GM23248 (cell line): ENCODE measurements at places on chromosomes 4 and X. TPM values are rescaled to one million over a fixed set of nuclear protein-coding genes. Genes with fewer than 3 reads are reported as not detected.

Gene ARX
- not detected in 2 replicates for total RNA-seq

Gene DEFB131A
- total RNA-seq: not detected in 2 replicates

GRCh38 chr4:36013206-36013605, 231.1 kb downstream of the ARAP2 start:
- H3K4me1 ChIP-seq: no peaks in the 10 kb centered on the region
- H3K36me3 ChIP-seq: no peaks in the 10 kb centered on the region
- DNase-seq: no peak
- no peak overlapping the region for H3K27ac ChIP-seq
- H3K27me3 ChIP-seq: no peaks in the 10 kb centered on the region

DNA sequence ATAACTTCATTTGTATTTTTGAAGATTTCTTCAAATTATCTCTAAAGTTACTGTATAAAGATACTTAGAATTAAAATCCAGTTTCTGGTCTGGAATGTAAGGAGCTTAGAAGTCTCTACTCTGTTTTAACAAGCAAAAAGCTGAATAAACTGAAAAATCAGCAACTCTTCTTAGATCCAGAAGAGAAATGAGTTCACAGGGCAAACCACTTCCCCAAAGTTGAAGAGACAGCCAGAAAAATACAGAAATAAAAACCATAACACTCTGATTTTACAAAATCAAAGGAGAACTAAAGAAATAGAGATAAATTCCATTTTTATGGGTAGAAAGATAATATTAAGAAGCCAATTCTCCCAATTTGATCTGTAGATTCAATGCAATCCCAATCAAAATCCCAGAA, 1166.8 kb downstream of the ADGRL3 start:
- DNase-seq: no peak
- H3K27me3 ChIP-seq: no peaks in the 10 kb centered on the region
- H3K27ac ChIP-seq: no peak overlapping the region
- no peaks in the 10 kb centered on the region for H3K4me1 ChIP-seq

Gene KLKB1
- not detected in 2 replicates for total RNA-seq

- H3K27ac ChIP-seq: no peak overlapping the region
- no peaks in the 10 kb centered on the region for H3K27me3 ChIP-seq
- no peak overlapping the region for H3K4me3 ChIP-seq
- no peaks in the 10 kb centered on the region for H3K4me1 ChIP-seq
Measured at GRCh38 chr4:177323416-177323815, 13.7 kb downstream of the NEIL3 start.

DNA sequence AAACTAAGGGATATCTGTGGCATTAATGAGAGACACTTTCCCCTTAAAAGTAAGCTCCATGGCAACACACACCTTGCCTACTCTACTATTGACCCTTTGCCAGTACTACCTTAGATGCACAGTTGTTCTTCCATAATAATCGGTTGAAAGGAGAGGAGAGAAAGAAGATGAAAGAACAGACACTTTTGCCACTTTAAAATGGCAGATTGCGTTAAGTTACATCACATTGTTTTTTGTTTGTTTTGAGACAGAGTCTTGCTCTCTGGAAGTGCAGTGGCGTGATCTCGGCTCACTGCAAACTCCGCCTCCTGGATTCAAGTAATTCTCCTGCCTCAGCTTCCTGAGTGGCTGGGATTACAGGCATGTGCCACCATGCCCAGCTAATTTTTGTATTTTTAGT, 239.8 kb downstream of the SCFD2 start:
- H3K4me3 ChIP-seq: no peak overlapping the region
- H3K27ac ChIP-seq: no peak overlapping the region
- peaks cover 8% of the 10 kb centered on the region; the same call in 1 of the 2 replicates for H3K4me1 ChIP-seq

Gene WAS
- total RNA-seq: not detected in 2 replicates

DNA sequence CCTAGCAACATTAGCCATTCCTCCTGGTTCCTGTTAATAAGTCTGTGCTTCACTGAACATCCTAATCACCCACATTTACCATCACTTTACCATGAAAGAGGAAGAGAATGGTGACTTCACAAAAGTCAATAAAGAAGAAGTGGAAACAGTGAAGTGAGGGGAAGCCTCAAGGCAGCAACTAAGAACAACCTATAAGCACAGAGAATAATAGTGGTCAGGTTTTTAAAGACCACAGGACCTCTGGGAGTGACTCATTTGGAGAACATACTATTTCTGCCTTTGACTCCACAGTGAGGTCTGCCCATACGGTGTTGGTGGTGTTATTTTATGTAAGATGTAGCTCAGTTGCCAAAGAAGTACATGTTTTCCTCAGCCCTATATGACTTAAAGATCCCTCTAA, 86.0 kb upstream of the TET2 start:
- no peaks in the 10 kb centered on the region for H3K36me3 ChIP-seq
- DNase-seq: no peak
- H3K4me1 ChIP-seq: no peaks in the 10 kb centered on the region; the same call in 1 of the 2 replicates
- no peak overlapping the region for H3K27ac ChIP-seq
- H3K4me3 ChIP-seq: no peak overlapping the region

DNA sequence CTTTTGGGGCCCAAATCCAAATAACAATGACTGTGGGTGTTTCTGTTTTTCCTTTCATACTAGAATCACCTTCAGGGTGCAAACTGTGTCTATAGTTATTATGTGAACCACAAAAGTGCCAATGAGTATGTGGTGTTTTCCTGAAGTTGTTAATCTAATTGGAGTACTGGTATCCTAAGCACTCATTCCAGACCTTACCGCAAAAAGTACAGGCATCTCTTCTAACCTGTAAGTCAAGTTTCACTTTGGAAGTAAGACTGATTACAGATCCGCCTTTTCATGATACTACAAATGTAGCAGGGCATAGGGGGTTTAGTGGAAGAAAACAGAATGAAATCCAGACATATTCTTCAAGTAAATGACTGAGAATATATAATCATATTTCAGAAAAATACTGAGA, 16.1 kb downstream of the COQ2 start:
- peaks cover 24% of the 10 kb centered on the region for H3K4me1 ChIP-seq
- no peaks in the 10 kb centered on the region for H3K27me3 ChIP-seq
- no peak overlapping the region for H3K27ac ChIP-seq
- no peaks in the 10 kb centered on the region for H3K36me3 ChIP-seq
- H3K4me3 ChIP-seq: no peak overlapping the region
- DNase-seq: no peak

DNA sequence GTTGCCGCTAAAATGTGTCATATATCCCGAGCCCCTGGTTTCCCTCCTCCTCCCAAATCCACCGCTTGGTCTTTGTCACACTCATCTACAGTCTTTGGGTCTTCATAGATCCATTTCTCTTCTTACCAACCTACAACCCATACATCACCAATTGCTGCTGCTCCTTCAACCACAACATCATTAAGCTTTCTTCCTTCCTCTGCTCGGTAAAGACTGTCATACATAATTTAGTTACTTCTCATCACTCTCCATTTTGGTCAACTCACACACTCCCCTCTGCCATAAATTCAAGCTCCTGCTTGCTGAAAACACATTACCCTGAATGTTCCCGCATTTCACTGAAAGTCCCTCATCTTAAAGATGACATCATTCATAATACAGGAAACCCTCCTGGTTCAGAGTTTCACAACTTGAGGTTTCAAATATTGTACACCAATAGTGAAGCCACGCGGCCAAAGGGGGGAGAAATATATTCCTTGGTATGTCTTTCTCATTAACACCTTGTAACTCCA, 1.7 kb upstream of the DCTD start:
- DNase-seq: peak; percentile 34
- no peaks in the 10 kb centered on the region for H3K27me3 ChIP-seq
- peaks cover 17% of the 10 kb centered on the region for H3K4me1 ChIP-seq
- H3K4me3 ChIP-seq: no peak overlapping the region
- no peak overlapping the region for H3K27ac ChIP-seq
- H3K36me3 ChIP-seq: 0 out of 2 replicates have a peak, but pooled peaks cover 13% of the 10 kb centered on the region

DNA sequence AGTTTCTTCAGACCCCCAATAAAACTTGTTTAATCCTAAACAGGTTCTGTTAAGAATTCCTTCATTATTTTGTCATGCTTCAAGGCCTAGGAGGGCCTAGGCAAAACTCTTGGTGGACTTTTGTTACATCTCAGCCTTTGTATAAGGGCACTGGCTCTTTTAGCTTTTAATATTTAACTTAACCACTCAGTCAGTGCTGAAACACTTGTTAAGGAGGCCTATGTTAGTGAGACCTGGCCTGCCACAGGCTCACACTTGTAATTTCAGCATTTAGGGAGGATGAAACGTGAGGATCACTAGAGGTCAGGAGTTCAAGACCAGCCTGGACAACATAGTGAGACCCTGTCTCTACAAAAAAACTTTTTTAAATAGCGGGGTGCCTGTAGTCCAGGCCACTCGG, 32.7 kb upstream of the PGK1 start:
- H3K36me3 ChIP-seq: no peaks in the 10 kb centered on the region
- H3K27ac ChIP-seq: no peak overlapping the region
- H3K4me1 ChIP-seq: no peaks in the 10 kb centered on the region
- no peak overlapping the region for H3K4me3 ChIP-seq
- DNase-seq: no peak

GRCh38 chrX:97397371-97397770, 513.7 kb downstream of the RPA4 start:
- H3K4me1 ChIP-seq: peaks cover 4% of the 10 kb centered on the region
- DNase-seq: no peak
- H3K27ac ChIP-seq: no peak overlapping the region
- H3K36me3 ChIP-seq: no peaks in the 10 kb centered on the region
- H3K27me3 ChIP-seq: no peaks in the 10 kb centered on the region

DNA sequence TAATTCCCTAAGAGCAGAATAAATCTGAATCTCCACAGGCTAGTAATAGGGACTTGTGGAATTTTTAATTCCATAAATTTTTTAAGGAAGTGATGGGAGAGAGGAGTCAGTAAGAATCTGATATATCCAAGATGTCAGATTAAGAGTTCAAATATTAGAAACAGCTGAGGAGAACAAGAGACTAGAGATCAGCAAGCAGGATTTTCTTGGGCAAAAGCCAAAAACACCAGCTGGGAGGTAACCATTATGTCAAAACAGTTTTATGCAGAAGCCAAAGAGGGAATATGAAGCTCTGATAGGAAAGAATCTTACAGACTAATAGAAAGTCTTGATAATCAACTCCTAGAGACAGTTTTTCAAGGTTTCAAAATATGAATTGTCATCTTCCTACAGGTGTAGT, 72.2 kb upstream of the RBPJ start:
- no peak overlapping the region for H3K27ac ChIP-seq
- no peaks in the 10 kb centered on the region for H3K27me3 ChIP-seq
- H3K4me3 ChIP-seq: no peak overlapping the region
- H3K4me1 ChIP-seq: no peaks in the 10 kb centered on the region
